ENCODE measurements at places on chromosomes 5 and 9. TPM values are rescaled to one million over a fixed set of nuclear protein-coding genes. Genes with fewer than 3 reads are reported as not detected.

GRCh38 chr9:104774132-104774531 lies 10.2 kb downstream of the NIPSNAP3B start:
- no peak for DNase-seq

- DNase-seq, result no peak
Measured at GRCh38 chr5:105899726-105900125, 1771.0 kb downstream of the EFNA5 start.

GRCh38 chr5:134240421-134240962 lies 14.6 kb upstream of the PPP2CA start:
- no peak for DNase-seq

DNA sequence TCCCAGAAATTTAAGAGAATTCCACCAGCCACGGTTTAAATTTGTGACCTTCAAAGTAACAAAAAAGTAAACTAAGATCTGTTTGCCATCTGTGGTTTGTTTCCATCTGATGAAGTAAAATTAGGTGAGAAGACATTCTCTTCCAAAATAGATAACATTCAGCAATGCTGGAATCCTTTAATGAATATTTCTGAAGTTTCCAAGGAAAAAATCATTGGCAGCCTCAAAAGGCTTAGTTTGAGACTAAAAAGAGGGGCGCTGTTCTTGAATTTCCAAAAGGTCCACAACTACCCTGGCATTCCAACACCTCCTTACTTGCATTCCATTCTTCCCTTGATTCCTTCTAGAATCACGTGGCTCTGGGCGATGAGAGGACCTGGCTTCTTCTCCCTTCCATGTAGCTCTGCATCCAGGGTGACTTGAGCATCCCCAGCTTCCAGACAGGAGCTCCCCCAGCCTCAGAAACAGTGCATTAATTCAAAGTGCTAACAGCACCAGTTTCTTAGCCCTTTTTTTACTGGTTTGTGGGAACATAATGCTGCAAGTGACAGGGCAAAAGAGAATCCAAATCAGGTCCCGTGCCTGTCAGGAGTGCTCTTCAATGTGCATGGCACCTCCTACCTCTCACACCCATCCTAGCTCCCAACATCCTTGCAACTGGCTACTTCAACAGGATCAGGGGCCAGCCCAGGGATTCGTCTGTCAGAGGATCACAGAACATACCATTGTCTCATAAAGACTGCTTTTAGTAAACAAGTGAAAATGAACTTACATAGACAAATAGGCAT lies 191.5 kb upstream of the S1PR3 start:
- DNase-seq, result no peak

DNA sequence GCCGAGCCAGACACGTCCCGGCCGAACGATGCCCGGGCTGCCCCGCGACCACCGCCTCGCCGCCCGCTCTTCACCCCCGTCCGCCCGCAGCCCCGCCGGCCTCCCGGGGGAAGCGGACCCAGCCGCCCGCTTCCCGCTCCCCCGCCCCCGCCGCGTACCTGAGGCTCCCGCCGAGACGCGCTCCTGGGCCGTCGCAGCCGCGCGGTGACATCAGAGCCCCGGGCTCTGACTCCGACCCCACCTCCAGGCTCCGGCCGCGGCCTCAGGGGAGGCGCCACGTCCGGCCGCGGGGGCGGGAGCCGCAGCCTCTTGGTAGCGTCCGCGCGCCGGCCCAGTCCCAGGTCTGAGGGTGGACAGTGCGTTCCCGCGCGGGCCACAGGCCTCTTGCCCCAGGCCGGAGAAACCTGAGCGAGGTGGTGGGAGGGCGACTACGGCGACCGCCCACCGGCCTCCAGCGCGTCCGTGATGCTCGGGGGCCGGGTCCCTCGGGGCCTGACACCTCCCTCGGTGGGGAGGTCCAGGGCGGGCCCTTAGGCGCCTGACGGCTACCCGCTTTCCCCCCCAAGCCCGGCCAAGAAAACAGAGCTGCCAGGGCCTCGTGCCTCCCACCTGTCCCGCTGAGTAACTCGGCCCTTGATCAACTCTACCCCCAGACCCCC lies at the start of gene SHROOM1:
Gene SHROOM1 (minus strand): TSS at position 212 of the 659 bp plus-strand sequence. CDS start 4,507 bp downstream, outside the sequence.
- DNase-seq, result peak; percentile 65

DNA sequence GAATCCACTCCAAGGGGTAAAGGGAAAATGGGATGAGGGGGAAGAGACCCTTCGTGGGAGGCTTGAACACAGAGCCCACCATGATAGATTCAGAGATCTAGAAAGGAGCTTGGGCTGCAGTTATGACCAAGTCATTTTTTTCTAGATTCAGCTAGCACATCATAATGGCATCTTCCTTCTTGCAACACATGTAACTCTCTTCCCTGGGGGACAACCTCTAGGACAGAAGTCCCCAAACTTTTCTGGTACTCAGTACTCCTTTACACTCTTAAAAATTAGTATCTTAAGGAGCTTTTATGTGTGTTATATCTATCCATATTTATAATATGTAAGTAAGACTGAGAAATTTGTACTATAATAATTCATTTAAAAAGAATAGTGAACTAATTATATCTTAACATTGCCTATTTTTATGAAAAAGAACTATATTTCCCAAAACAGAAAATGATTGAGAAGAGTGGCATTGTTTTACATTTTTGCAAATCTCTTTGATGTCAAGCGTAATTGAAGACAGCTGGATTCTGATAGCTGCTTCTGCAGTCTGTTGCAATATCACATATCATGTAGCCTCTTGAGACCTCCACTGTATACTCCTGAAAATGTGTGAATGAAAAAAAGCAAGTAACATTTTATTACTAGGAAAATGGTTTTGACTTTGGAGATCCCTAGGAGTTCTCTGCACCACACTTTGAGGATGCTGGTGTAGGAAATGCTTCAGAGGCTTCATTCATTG lies 875 bp downstream of the ACO1 start:
- DNase-seq, result no peak

- DNase-seq, result no peak
Measured at GRCh38 chr9:38292480-38292879, 100.0 kb upstream of the ALDH1B1 start.

DNA sequence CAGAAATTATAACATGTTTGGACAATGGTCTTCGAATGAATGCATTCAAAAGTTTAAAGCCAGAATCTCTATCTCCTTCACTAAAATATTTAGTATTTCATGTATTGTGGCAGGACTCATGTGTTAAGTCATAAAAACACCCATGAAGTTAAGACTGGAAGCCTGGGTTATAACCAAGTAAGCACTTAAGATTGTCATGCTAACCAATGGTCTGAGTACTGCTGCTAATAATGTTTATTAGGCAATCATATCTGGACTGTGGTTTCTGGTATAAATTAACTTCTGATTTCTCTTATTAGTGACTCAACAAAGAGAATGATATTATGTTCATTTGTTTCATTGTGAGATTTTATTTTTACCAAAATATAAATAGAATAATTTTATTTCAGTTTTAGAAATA lies 297.9 kb upstream of the EDIL3 start:
- no peak for DNase-seq

DNA sequence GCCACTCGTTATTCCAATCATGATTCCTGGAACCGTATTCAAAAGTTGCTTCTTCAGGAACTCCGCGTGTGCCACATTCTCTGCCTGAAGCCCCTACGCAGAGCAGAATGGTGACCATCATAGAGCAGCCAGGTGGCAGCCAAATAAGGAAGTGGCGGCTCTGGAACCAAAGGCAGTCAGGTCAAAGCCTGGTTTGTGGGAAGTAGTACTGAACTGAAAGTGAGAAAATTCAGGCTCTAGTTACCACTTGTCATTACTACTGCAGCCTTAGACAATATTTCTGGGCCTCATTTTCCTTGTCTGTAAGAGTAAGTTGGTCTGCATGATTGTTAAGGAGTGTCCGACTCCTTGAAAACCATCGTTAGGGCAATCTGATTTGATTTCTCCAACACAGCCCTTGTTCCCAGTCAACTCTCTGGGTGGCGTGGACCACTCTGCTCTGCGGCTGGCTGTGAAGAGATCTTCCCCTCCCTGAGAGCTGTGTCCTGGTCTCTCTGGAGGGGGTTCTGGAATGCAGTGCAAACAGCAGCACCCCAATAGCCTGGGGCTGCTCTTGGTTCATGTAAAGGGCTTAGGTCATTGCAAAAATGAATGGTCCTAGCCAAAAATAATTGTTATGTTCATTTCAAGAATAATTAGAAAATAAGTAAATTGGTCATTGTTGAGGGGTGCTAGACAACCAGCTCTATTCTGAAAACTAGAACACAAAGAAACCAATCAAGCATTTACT lies 102.4 kb downstream of the MED27 start:
- no peak for DNase-seq

- no peak for DNase-seq
Measured at GRCh38 chr9:14151451-14151850, 162.5 kb downstream of the NFIB start.

GRCh38 chr5:170108266-170108785 lies 2.6 kb downstream of the FOXI1 start:
- peak; percentile 25 for DNase-seq

DNA sequence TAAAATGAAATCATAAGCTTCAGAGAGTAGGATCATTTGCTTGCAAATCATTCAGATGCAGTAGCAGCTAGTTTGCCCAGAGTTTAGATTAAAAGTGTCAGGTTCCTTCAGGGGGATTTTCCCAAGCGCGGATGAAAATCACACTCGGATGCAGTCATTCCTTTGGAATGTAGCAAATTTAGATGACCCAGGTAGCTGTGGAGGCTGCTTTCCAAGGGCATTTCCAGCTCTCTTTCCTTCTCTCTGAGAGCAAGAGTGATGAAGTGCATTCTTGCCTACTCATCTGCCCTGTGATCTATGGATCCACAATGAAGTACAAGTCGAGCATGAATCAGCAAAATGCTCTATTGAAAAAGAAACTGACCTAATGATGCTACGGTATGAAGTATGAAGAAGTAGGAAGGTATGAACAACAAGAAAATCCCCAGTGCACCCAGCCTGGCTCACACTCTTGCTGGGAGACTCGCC lies 200.2 kb downstream of the PLK2 start:
- no peak for DNase-seq

DNA sequence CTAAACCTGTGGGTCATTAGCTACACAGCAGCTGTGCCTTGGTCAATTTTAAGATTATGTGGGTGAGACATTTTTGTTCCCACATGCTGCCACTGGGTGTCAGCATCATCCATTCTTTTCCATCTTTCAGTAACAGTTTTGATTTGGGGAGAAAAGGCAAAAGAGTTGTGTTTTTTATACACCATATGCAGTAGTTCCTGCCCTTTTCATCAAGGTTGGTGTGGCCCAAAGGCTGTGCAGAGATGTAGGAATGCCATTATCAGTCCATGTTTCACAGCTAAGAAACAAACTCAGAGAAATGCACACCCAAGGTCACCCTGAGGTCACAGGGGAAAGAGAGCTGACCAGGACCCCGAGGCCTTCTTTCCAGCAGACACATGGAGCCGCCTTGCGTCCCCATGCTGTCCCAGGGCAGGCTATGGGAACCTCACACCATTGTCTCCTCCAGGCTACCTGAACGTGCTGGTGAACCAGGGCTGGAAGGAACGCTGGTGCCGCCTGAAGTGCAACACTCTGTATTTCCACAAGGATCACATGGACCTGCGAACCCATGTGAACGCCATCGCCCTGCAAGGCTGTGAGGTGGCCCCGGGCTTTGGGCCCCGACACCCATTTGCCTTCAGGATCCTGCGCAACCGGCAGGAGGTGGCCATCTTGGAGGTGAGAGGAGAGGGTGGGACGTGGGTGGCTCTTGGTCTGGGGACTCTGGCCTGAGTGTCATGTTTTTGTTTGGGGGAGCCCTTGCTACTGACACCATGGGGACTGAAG lies 27.8 kb upstream of the GRPEL2 start:
- DNase-seq, result no peak

DNA sequence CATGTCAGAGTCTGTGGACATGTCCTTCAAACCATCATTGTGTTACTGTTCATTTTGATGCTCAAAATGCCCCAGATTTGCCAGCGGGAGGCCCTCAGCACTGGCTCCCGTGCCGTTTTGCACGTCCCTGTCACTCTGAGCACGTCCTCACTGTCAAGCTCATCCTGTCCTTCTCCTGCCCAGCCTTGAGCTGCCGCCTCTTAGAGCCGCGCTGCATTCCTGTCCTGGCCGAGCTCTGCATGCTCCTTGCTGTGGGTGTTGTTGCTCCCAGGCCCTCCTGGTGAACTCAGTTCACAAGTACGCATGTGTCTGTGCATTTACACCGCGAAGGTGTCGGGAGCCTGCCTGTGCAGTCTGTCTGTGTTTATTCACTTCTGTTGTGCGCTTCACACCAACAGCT lies 62.2 kb downstream of the WNK2 start:
- no peak for DNase-seq

DNA sequence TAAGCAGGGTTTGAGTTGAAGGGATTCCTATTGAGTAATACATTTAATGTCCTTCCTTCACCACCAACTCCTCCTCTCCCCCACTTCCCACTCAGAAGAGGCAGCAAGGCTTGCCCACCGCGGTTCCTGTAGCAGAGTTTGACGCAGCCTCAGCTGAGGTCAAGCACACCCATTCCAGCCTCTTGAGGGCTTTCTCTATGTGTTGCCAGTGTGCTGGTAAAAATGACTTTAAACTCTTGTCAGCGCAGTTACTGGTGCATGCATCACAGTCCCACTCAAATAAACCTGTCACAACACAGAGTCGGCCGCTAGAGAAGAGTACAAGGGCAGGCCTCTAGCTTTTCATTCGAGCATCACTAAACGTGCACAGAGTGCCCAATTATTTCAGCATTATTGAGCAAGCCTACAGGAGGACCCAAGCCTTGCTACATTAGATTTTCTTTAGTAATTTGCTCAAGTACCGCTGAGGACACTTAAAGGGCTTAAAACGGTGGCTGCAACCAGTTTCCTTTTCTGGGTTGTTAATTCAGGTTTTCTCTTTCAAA lies 79.6 kb downstream of the TLE4 start:
- DNase-seq, result no peak

GRCh38 chr5:54361691-54362411 lies 51.5 kb upstream of the ARL15 start:
- DNase-seq, result no peak

GRCh38 chr5:125181955-125182354 lies 435.5 kb upstream of the ZNF608 start:
- no peak for DNase-seq

STK32A gene
- total RNA-seq, result 0.17 TPM

TNFAIP8 gene
- 5.5 TPM for total RNA-seq

PCDHA8 gene
- under 0.01 TPM for total RNA-seq

SPATA31A3 gene
- not detected for total RNA-seq

PRDM9 gene
- not detected for total RNA-seq

SMC5 gene
- total RNA-seq, result 70.8 TPM

C9orf50 gene
- total RNA-seq, result not detected

GRIA1 gene
- 0.08 TPM for total RNA-seq

PRR16 gene
- 0.14 TPM for total RNA-seq
